Subcutaneous preadipocyte (primary cell): ENCODE measurements at places on chromosomes 11 and 22. TPM values are rescaled to one million over a fixed set of nuclear protein-coding genes. Genes with fewer than 3 reads are reported as not detected.

The B4GAT1 gene
- total RNA-seq = 17.2 and 19.8 TPM in 2 replicates

The OR51I1 gene
- total RNA-seq = not detected in 2 replicates

The PRODH gene
- total RNA-seq = 0.20 and 0.37 TPM in 2 replicates

The B3GAT3 gene
- total RNA-seq = 28.0 and 42.3 TPM in 2 replicates

The GRM5 gene
- under 0.01 TPM in 2 replicates for total RNA-seq

The MICAL2 gene
- 18.0 and 23.9 TPM in 2 replicates for total RNA-seq

The OR51E2 gene
- not detected in 2 replicates for total RNA-seq

The CASP5 gene
- total RNA-seq = not detected in 2 replicates

The TMPRSS4 gene
- not detected in 2 replicates for total RNA-seq

The SYT8 gene
- total RNA-seq = not detected in 2 replicates

The DGCR6 gene
- 0.59 and 1.8 TPM in 2 replicates for total RNA-seq

The PPARA gene
- 11.4 and 19.5 TPM in 2 replicates for total RNA-seq

The PGR gene
- under 0.01 and 0.39 TPM in 2 replicates for total RNA-seq

The C11orf54 gene
- 12.9 and 17.3 TPM in 2 replicates for total RNA-seq

The SERPING1 gene
- 6.5 and 48.9 TPM in 2 replicates for total RNA-seq

The NCAPH2 gene
- total RNA-seq = 35.3 and 49.5 TPM in 2 replicates

The RAG2 gene
- total RNA-seq = not detected in 2 replicates

The MYOD1 gene
- total RNA-seq = not detected in 2 replicates

The FIBIN gene
- 2.9 and 12.5 TPM in 2 replicates for total RNA-seq

The TEX54 gene
- not detected in 2 replicates for total RNA-seq

The APOBEC3G gene
- total RNA-seq = 10.4 and 15.1 TPM in 2 replicates
